Stimulated activated CD4-positive, alpha-beta T cell treated with anti-CD3 and anti-CD28 coated beads, Interleukin-1b, Interleukin-23, amount 100 ng/mL, for 24 hours (primary cell): ENCODE measurements at places on chromosomes 12 and 14.

- DNase-seq, result no peak
Observed at GRCh38 chr12:96237465-96238077, 43.4 kb downstream of the ELK3 start.

GRCh38 chr12:87943762-87944161, 85.4 kb downstream of the C12orf50 start:
- no peak for DNase-seq

DNA sequence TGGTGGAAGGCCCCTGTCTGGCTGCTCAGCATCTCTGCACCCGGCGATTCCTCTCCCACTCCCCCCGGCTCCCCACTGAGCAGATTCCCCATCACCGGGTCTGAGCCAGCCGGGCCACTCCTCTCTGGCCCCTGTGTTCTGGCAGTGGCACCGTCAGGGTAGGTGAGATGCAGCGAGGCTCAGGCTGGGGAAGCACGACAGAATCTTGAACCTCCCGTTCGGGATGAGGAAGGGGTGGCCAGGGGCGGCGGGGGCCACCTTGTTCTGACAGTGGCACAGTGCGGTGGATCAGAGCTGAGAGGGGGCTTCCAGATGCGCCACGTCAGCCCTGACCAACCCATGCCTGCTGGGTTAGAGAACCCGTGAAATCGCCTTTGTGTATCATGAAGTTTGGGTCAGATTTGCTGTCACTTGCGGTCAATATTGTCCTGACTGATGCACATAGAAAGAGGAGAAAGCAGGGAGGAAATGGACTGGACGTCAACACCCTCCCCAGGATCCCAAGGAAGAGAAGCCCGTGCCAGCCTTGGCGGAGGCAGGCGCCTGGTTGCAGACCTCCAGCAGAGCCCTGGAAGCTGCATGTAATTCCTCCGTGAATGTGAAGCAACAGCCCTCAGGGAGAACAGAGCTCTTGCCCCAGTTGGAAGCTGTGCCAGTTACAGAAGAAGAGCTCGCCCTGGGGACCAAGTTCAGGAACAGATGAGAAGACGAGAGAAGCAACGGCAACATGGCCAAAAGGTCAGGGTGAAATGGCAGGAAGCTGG, 137.1 kb upstream of the SFSWAP start:
- no peak for DNase-seq

DNA sequence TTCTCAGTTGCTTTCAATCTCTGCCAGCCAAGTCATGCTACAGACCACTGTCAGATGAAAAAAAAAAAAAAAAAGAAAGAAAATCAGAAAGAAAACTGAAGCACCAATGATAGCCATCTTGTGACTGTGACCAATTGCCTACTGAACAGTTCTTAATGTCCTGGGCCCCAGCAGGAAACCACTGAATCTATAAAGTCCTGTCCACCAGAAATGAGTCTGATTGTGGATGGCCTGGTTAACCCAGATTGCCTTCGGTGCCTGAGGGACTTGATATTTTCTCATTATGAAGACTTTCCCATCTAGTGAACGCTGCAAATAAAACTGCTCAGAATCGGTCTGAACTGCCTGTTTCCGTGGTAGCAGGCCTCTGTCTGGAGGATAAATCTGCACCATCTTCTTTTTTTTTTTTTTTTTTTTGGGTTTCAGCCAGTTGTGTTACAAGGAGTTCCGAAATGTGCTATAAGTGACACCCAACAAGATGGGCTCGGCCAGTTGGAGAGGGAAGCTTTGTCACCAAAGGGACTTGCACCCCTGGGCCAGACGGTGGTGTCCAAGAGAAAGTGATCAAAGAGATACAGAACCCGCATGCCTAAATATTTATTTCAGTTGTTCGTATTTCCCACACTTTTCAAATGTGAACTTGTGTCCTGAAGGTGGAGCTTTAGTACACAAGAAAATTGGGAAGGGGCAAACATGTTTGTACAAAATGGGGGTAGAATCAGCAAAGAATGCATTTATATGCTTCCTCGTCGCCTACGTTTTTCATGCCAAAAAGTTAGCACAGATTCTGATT, 3.0 kb upstream of the PLXNC1 start:
- no peak for DNase-seq

GRCh38 chr14:59249029-59249428, 60.6 kb downstream of the DAAM1 start:
- no peak for DNase-seq

GRCh38 chr12:122308811-122309210, 42.5 kb upstream of the VPS33A start:
- no peak for DNase-seq

GRCh38 chr12:77855548-77855947, 24.9 kb downstream of the NAV3 start:
- no peak for DNase-seq

DNA sequence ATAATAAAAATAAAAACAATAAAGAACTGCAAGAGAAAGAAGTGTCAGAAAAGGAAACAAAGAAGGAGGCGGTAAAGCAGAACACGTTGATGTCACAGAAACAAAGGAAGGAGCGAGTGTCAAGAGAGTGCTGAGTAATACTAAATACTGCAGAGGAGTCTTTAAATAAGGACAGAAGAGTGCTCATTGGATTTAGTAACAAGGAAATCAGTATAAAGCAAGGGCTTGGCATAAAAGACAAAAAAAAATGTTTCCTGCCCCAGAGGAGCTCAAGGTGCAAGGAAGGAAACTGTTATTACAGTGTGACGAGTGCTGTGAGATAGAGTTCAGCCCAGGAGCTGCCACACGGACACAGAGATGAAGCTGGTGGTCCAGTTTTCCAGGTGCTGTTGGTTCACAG, 8.4 kb upstream of the TUBA1A start:
- DNase-seq, result no peak

DNA sequence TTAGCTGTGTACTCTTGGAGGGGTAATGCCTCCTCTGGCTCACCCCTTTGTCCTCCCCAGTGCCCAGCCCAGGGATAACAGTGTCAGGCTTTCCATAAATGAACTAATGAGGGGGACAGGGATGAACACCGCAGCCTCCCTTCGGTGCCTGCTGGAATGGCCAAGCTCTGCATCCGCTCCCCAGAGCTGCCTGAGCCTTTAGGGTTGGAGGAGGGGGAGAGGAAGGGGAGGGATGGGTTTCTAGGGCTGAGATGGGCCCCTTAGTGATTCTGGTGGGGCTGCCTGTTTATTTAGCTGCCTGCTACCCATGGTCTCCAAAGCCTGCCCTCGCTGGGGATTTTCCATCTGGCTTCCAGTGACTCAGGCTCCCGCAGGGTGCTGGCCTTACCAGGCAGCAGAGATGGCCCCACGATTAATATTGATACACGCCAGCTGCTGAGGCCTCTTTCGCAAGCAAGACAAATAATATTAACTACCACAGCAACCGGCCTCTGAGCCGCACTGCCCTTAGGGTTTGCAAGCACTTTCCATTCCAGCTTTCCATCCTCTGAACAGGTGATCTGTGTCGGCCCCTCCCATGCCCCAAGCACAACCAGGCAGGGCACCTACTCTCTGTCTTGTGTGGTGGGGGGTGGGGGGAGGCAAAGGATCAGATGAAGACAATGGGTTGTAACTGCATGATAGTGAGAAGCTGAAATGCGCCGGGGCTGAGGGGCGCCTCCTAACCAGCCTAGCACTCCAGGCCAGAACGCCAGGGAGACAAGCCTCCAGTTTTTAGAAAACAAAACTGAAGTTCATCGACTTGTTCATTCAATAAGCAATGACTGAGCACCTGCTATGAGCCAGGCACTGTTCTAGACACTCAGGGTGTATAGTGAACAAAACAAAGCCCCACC, 56.7 kb downstream of the C14orf132 start:
- DNase-seq, result no peak

DNA sequence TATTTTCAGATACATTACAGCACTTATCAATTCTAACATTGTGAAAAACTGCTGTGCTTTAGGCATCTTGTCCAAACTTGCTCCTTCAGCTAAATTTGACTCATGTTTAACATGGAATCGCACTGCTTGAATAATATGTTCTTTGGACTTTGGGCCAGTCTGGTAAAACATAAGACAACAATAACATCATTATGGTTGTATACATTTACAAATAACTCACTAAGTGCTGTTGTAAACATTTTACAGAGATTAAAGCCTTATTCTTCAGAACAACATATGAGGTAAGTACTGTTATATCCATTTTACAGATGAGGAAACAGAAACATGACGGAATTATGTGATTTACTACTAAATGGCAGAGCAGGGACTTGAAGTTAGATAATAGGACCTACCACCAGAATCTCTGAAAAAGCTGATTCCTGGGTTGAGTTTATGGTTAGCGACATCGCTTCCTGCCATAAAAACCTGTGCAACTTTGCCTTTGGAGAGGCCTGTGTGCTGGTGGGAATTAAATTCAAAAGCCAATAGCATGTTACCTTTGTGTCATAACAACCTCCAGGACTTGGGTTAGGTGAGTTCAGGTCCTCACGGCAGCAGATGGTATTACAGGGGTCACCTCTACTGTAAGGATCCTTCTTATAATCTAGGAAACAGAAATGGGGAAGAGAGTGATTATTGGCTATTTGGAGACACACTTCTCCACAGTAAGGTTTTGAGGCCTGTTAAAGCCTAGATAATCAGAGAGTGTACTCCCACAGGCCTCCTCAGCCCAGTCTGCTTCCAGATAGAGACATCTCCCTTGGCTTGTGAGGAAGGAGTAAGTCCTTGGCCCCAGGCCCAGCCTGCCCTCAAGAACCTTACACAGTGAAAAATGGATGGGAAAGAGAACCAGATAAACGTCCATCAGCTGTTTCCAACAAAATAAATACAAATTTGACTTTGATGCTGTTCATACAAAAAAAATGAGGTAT, 61.8 kb downstream of the PLBD1 start:
- no peak for DNase-seq

GRCh38 chr12:57389033-57389432, 41.8 kb downstream of the R3HDM2 start:
- DNase-seq, result no peak

GRCh38 chr12:42946871-42947381, 357.4 kb upstream of the PRICKLE1 start:
- DNase-seq, result no peak

DNA sequence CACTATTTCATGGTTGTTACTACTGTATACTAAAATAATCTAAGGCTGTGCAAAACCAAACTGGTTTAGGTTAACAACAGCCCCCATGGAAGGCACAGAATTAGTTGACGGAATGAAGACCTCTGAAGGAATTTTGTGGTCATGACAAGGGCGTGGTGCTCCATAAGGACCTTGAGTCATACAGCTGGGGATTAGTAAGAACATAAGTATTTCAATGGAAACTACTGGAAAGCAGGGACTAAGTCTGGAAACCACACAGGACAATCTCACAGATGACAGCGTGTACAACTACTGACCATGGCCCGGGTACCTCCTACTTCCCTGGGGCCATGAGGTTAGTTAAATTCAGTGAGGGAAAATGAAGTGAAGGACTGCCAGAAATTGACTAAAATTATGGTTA, 98.5 kb upstream of the PLEKHA5 start:
- no peak for DNase-seq

- DNase-seq, result no peak
Observed at GRCh38 chr12:8594072-8594471, 18.6 kb downstream of the AICDA start.

DNA sequence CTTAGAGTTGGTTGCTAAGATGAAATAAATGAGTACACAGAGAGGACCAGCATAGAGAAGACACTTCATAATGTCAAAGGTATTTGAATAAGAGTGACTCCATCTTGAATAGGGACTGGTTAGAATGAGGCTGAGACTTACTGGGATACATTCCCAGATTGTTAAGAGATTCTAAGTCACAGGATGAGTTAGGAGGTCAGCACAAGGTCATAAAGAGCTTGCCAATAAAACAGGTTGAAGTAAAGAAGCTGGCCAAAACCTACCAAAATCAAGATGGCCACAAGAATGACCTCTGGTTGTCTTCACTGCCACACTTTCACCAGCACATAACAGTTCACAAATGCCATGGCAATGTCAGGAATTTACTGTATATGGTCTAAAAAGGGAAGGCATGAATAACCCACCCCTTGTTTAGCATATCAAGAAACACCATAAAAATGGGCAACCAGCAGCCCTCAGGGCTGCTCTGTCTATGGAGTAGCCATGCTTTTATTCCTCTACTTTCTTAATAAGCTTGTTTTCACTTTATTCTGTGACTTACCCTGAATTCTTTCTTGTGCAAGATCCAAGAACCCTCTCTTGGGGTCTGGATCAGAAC, 8.3 kb upstream of the SERPINA1 start:
- DNase-seq, result no peak

DNA sequence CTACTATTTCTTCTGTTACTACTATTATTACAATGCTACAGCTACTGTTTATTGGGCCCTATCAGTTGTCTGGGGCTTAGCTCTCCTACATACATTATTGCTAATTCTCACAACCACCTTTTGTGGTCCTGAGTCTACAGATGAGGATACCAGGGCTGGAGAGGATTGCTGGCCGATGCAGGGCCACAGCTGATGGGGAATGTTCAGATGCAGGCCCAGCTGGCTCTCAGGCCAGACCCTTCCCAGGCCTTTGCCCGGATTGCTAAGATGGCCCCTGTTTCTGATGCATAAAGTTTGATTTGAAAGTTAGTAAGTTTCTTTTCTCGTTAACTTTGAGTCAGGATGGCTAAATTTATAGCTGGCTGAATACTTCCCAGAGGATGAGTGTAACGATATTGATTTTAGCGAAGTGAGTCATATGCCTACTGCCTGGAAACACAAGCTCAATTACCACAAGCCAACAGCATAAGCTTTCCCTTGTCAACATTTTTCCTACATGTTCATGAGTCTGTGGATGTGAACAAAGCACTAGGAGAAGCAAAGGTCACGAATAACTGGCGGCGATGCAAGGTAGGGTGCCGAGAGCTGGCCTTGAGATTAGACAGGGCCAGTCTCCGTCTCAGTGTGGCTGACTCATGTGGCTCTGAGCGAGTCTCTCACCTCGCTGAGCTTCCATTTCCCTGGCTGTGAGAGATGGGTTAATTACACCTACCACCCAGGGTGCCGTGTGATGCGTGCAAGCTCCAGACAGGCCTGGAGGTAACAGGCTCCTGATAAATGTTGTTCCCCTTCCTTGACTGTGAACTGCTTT, 111.0 kb downstream of the BEGAIN start:
- DNase-seq, result no peak

- DNase-seq, result no peak
Observed at GRCh38 chr12:19994968-19995367, 373.4 kb upstream of the PDE3A start.

GRCh38 chr14:38394064-38394463, 138.2 kb upstream of the CLEC14A start:
- no peak for DNase-seq

GRCh38 chr14:80868260-80868659, 73.3 kb downstream of the CEP128 start:
- DNase-seq, result no peak

- no peak for DNase-seq
Observed at GRCh38 chr14:25680934-25681333, 631.0 kb upstream of the STXBP6 start.

DNA sequence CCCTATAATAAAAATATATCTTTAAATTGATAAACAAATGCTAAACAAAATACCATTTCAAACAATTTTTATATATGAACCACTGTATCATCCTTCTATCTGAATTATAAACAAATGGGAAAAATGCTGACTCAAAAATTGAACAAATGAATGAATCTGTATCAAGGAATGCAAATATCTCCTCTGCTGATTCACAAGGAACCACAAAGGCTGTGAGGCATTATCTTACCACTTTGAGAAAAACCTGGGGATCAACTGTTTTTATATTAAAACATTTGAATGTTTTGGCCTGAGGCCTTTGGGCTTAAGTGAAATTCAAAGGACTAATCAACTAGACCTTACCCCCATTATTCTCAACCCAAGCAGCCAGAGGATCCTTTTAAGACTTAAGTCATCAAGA, 86.3 kb downstream of the EML5 start:
- no peak for DNase-seq

- DNase-seq, result no peak
Observed at GRCh38 chr14:54688229-54688628, 121.3 kb downstream of the SAMD4A start.
